ENCODE measurements at places on chromosomes 2 and 18. TPM values are rescaled to one million over a fixed set of nuclear protein-coding genes. Genes with fewer than 3 reads are reported as not detected.

PRSS56 gene
- not detected for total RNA-seq

CD8B2 gene
- total RNA-seq = not detected

SLC40A1 gene
- total RNA-seq = not detected

PLCD4 gene
- 0.40 TPM for total RNA-seq

AQP4 gene
- total RNA-seq = not detected

DNPEP gene
- total RNA-seq = 81.5 TPM

POTEI gene
- total RNA-seq = not detected

CREG2 gene
- total RNA-seq = not detected

SLC14A1 gene
- total RNA-seq = not detected

CNDP1 gene
- not detected for total RNA-seq

HOXD13 gene
- not detected for total RNA-seq

ADAM23 gene
- not detected for total RNA-seq

ASPRV1 gene
- total RNA-seq = 0.23 TPM
